ENCODE measurements at places on chromosomes 3 and 15.
A peak's percentile ranks its signal among the peaks of the same experiment; 100 is the strongest.

GRCh38 chr15:28078191-28078719, 20.9 kb downstream of the OCA2 start:
- DNase-seq, result no peak

- DNase-seq, result no peak
Observed at GRCh38 chr3:35832140-35832571, 192.8 kb downstream of the ARPP21 start.

GRCh38 chr15:101406526-101407195, 82.8 kb downstream of the PCSK6 start:
- no peak for DNase-seq

DNA sequence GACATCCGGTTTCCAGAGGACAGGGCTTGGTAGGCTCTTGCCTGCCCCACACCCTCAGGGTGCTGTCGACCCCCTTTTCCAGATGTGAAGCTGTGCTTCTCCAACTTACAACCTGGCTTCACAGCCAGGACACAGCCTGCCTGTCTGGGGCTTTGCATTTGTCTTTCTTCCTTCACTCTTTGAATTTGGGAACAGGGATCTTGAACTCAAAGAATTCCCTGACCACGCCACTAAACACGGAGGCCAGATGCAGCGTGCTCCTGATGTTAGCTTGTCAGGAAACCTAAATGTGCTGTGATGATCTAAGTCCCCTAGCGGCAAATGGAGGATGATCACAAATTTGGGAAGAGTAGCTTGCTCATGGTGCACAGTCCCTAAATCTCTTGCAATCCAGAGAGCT, 244.8 kb upstream of the RGMA start:
- DNase-seq, result no peak

DNA sequence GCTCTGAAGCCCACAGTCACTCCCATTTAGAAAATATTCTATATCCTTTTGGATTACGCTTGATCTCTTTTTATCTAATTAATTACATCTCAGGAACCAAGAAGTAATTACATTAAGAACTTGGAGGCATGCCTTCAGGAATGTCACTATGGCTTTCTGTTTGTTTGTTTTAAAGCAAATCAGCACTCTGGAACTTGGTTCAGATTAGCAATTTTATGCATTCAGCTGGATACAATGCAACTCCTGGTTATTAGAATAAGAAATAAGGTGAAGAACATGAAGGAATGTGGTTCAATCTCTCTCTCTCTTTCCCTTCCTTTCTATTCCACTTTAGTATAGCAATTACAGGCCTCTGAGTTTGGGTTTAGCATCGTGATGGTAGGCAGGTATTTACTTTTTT, 235.8 kb downstream of the FHIT start:
- DNase-seq, result no peak

DNA sequence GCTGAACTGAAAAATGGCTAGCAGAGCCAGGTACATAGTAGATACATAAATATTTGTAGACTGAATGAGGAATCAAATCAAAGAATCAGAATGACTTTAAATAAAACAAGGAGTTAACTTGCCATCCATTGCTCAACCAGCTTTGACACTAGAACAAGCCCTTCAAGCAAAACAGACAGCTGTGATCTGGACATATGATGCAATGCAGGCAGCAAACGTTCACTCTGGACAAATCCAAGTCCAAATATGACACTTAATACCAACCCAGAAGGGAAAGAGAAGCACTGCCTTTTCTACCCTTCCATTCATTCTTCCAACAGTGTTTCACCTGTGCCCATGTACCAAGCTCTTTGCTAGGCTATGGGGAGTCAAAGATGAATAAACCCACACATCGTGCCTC, 4.5 kb downstream of the THRB start:
- no peak for DNase-seq

GRCh38 chr15:101710806-101711205, 13.5 kb downstream of the TARS3 start:
- DNase-seq, result no peak

DNA sequence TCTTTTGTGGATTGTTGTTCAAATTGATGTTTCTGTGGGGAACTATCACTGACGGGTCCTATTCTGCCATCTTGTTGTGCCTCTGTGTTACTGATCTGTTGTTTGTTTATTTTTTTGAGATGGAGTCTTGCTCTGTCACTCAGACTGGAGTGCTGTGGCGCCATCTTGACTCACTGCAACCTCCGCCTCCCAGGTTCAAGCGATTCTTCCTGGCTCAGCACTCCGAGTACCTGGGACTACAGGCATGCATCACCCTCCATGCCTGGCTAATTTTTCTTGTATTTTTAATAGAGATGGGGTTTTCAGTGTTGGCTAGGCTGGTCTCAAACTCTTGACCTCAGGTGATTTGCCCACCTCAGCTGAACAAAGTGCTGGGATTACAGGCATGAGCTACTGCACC, 31.6 kb downstream of the CDAN1 start:
- no peak for DNase-seq

DNA sequence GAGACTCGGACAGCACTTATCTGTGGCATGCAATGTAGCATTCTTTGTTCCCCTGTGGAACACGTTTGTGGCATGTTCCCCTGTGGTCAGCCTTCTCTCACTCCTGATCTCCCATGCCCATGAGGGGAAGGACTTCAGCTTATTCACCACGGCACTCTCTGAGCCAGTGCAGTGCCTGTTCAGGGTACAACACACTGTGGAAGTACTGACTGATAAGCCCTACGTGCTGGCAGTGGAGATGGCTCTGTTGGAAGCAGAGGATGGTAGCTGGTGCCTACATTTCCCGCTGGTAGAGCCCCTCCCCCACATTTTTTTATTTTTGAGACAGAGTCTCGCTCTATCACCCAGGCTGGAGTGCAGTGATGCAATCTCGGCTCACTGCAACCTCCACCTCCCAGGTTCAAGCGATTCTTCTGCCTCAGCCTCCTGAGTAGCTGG, 43.5 kb upstream of the ETV5 start:
- no peak for DNase-seq

DNA sequence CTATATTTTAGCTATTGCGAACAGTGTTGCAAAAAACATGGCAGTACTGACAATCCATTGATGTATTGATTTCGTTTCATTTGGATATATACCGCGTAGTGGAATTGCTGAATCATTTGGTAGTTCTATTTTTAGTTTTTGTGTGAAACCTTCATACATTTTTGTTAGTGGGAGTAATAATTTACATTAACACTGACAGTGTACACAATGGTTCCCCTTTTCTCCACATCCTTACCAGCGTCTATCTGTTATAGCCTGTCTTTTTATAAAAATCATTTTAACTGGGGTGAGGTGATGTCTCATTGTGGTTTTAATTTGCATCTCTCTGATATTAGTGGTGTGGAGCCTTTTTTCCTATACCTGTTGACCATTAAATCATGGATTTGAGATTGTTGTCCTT, 392.4 kb upstream of the ALCAM start:
- DNase-seq, result no peak

GRCh38 chr15:80695099-80695910, at the start of gene ABHD17C:
Gene ABHD17C, plus strand, starts transcription at chr15:80695310. Its CDS starts 120 bp downstream, at chr15:80695430.
- peak; percentile 67 for DNase-seq

- no peak for DNase-seq
Observed at GRCh38 chr3:52774901-52775864, 2.2 kb upstream of the ITIH1 start.

DNA sequence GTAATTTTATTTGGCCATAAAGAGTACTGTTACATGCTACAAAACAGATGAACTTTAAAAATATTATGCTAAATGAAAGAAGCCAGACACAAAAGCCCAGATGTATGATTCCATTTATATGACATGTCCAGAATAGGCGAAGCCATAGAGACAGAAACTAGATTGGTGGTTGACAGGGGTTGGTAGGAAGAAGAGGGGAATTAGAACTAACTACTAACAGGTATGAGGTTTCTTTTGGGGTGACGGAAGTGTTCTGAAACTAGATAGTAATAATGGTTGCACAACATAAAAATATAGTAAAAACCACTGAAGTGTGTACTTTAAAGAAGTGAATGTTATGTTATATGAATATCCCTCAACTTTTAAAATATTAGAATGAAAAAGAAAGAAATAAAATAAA, 66.1 kb downstream of the GBE1 start:
- no peak for DNase-seq

Measured in activated CD4-positive, alpha-beta T cell treated with anti-CD3 and anti-CD28 coated beads for 36 hours (primary cell).